ENCODE measurements at places on chromosomes 5 and 9.

DNA sequence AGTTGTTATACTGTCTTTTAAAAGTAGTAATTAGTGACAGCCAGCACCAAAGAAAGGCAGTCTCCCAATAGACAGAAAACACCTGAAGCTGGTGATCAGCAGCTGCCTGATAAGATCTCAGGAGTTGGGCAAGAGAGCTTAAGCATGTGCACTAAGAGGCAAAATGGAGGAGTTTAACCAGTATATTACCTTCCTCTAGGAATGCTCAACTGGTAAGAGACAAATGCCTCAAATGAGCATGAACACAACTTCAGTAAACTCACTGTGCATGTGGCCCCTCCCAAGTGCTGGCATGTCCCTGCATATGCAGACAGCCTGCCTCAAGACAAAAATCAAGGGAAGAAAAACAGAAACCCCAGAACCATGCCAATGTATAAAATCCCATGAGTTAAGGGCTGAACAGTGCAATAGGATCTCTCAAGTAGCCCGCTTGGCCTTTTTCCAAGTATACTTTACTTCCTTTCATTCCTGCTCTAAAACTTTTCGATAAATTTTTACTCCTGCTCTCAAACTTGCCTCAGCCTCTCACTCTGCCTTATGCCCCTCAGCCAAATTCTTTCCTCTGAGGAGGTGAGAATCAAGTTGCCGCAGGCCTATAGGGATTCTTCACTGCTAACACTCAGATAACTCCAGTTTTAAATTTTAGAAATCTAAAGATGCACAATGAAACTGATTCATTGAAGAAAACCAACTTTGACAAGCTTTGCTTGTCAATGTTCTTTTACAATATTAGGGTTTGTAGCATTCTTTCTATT is 724.8 kb upstream of the RIOK2 start:
- no peak for DNase-seq

- DNase-seq, result no peak
Measured at GRCh38 chr9:135523521-135524129, 2.4 kb downstream of the LCN1 start.

DNA sequence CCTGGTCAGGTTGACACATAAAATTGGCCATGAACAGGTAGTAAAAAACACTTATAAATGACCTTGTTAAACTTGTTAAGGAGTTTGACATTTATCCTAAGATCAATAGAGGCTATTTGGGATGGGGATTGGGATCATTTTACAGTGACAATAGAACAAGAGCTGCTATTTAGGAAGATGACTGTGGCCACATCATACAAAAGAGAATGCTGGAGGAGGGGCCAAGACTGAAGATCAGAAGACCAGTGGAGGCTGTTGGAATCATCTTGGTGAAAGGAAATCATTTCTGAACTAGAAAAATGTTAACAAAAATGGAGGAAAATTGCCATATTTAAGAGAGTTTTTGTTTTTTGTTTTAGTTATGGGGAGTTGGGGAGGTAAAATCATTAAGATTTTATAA is 304.8 kb upstream of the TLE4 start:
- no peak for DNase-seq

- no peak for DNase-seq
Measured at GRCh38 chr5:33675958-33676464, 215.8 kb downstream of the ADAMTS12 start.

DNA sequence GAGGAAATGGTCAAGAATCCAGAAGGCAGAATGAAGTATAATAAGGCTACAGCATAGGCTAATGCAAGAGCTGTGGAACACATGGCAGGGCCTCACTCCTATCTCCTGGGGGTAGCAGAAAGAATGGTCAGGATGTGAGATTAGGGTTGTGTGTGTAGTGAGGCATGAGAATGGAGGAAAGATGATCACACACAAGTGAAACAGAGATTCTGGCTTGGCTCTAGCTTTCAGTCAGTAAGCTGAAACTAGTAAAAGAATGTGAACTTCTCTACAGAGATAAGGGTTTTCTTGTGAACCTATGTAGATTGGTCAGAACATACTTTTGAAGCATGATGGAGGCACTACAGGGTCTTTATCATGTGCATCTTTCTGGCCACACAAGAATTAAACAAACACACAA is 298.8 kb downstream of the ASTN2 start:
- no peak for DNase-seq

- DNase-seq, result no peak
Measured at GRCh38 chr5:2427983-2428382, 323.5 kb downstream of the IRX2 start.

GRCh38 chr5:53123702-53124101 is 14.1 kb upstream of the MOCS2 start:
- no peak for DNase-seq

GRCh38 chr5:1663186-1663585 is 136.5 kb downstream of the MRPL36 start:
- no peak for DNase-seq

- DNase-seq, result no peak
Measured at GRCh38 chr5:143275512-143276363, 127.7 kb downstream of the NR3C1 start.

DNA sequence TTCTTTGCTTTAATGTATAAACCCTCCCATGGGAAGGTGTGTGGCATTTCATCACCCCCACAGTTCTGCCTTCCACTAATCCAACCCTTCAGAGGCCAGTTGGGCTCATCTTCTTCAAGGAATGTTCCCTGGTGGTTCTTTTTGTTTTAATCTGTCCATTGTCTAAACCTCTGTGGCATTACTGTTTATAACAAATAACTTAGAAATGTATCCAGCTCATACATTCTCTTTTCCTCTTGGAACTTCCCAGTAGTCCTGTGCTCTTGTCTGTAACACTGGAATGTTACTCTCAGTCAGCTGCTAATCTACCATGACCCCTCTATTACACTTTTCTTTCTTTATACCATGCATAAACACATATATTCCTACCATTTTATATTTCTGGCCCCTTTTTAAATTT is 213.5 kb upstream of the TARS1 start:
- no peak for DNase-seq

GRCh38 chr5:173010021-173010420 is 26.4 kb downstream of the ATP6V0E1 start:
- no peak for DNase-seq

DNA sequence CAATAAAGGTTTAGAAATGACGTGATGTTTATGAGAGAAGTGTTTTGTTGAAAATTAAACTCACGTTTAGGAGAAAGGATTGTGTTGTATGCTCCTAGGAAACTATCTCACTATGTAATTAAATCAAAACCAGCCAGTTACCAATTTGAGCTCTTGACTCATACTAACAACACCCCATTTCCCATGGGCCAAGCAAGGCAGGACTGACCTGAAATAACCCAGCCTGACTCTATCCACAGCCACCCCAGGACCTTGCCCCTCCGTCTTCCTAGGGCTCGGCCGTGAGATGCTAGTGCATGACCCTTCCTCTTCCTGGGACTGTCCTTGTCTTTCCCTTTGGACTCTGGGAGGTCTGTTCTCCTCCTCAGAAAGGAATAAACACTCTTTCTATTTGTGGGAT is 16.4 kb downstream of the TLR4 start:
- no peak for DNase-seq
